ENCODE measurements at places on chromosomes 6 and 20. TPM values are rescaled to one million over a fixed set of nuclear protein-coding genes. Genes with fewer than 3 reads are reported as not detected.

DNA sequence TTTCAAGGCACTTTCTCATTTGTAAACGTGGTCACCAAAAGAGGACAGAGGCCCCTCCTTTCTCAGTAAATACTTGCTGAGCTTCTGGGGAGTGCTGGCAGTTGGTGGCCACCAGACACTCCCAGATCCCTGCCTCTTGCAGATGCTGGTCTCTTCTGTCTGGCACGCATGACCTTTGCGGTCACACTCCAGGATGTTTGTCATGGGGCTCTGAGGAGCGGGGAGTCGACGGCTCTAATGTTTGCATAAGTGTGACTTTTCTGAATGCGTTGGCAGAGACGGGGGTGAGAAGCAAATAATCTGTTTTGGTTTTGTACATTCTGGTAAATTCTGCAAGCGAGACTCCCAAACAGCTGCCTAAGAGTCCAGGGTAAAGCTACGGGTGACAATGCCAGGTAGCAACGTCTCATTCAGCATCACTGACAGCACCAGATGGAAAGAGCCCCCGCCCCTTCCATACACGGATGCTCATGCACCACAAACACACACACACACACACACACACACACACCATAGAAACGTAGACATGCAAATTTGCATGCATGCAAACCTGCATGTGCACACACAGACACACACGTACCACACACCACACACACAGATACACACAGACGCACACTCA lies 101.1 kb downstream of the YTHDF1 start:
- H3K4me3 ChIP-seq: no peak overlapping the region
- DNase-seq: no peak
- no peak overlapping the region for H3K27ac ChIP-seq
- no peaks in the 10 kb centered on the region for H3K4me1 ChIP-seq

GRCh38 chr20:4060064-4060795 lies 44.9 kb upstream of the RNF24 start:
- H3K27me3 ChIP-seq: no peaks in the 10 kb centered on the region
- H3K4me3 ChIP-seq: no peak overlapping the region
- DNase-seq: no peak
- peaks cover 18% of the 10 kb centered on the region for H3K4me1 ChIP-seq
- peak overlapping the region; percentile 22 for H3K27ac ChIP-seq

DNA sequence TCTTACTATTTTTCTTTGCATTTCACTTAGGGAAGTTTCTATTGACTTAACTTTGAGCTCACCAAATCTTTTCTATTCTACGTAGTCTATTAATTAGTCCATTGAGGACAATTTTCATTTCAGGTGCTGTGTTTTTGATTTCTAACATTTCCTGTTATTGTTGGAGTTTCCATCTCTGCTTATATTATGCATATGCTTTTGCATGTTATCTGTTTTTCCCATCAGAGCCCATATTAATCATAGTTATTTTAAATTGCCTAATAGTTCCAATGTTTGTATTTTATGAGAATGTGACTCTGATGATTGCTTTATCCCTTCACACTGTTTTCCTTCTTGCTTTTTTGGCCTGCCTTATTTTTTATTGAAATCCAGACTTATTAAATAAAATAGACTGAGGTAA lies 414.5 kb upstream of the OPRM1 start:
- no peaks in the 10 kb centered on the region for H3K4me1 ChIP-seq
- no peak overlapping the region for H3K4me3 ChIP-seq
- H3K36me3 ChIP-seq: no peaks in the 10 kb centered on the region
- H3K27me3 ChIP-seq: no peaks in the 10 kb centered on the region
- DNase-seq: no peak

- H3K27ac ChIP-seq: no peak overlapping the region
- no peak for DNase-seq
- H3K36me3 ChIP-seq: no peaks in the 10 kb centered on the region
- no peaks in the 10 kb centered on the region for H3K4me1 ChIP-seq
- H3K4me3 ChIP-seq: no peak overlapping the region
Measured at GRCh38 chr6:90677440-90677839, 90.6 kb upstream of the MAP3K7 start.

- DNase-seq: no peak
- H3K36me3 ChIP-seq: no peaks in the 10 kb centered on the region
- H3K4me1 ChIP-seq: no peaks in the 10 kb centered on the region
- no peak overlapping the region for H3K4me3 ChIP-seq
Measured at GRCh38 chr6:152160346-152160745, 352.9 kb downstream of the ESR1 start.

DNA sequence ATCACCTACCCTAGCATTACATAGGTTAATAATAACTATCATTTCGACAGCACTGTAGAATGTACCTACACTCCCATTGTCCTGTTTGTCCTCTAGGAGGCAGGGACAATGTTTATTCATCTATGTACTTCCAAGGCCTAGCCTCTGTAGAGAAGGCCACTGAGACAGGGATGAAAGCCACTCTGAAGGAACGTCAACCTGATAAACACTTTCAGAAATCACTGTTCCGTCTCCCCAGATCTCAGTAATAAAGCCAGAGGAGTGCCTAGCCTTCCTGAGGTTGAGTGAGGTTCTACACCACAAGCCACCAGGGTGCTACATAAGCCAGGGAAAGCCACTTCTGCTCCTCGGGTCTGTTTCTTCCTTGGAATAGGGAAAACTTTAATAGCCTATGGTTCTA lies 44.8 kb downstream of the POPDC3 start:
- H3K27me3 ChIP-seq: peaks cover 32% of the 10 kb centered on the region
- H3K4me1 ChIP-seq: peaks cover 6% of the 10 kb centered on the region
- no peaks in the 10 kb centered on the region for H3K36me3 ChIP-seq
- no peak overlapping the region for H3K27ac ChIP-seq
- peak overlapping the region; percentile 20 for H3K4me3 ChIP-seq
- no peak for DNase-seq

DNA sequence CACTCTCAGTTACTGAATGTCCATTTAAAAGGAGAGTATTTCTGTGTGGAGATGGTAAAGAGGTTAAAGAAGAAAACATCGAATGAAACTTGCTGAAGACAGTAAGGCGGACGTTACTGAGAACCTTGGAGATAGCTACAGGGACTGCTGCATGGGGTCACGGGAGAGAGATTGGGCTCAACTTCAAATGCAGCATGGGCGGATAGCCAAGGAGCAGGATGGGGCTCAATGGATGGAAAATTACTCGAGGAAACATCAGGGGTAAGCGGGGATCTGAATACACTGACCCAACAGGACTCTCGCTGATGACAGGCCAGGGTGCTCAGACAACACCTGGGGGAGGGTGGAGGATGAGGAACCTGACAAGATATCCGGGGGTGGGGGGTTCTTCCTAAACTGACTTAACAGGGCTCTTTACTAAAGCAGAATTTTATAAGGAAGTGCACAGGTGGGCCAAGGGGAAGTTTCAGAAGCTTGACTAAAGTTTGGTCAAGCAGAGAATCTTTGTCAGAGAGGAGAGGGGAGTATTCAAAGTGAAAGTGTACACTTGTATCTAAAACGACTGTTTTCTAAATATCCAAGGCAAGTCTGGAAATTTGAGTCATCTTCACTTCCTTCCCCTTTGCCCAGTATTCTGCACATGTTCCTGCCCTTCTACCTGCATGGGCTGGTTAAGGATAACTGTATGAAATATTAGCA lies 22.8 kb downstream of the ECT2L start:
- H3K4me3 ChIP-seq: no peak overlapping the region
- H3K27me3 ChIP-seq: no peaks in the 10 kb centered on the region
- peak overlapping the region; percentile 90 for H3K27ac ChIP-seq
- DNase-seq: no peak
- no peaks in the 10 kb centered on the region for H3K36me3 ChIP-seq

DNA sequence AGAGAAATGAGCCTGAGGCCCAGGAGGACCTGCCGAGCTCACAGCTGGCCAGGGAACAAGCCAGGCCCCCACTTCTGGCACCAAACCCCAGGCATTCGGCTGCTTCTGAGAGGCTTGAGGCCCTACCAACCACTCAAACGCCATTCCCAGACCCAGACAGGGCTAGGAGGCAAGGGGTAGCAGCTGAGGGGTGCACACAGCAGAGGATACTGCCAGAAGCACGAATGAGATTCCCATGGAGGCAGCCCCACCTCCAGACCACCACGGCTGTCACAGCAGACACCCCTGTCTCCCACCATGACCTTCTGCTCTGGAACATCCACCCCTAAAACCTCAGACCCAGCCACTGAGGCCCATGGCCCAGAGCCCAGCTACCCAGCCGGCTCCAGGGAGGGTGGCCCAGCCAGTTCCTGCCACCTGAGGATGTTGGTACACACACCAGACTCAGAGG lies 36.1 kb downstream of the NTSR1 start:
- H3K4me3 ChIP-seq: no peak overlapping the region
- H3K27me3 ChIP-seq: no peaks in the 10 kb centered on the region
- no peaks in the 10 kb centered on the region for H3K36me3 ChIP-seq
- no peak overlapping the region for H3K27ac ChIP-seq
- no peak for DNase-seq

GRCh38 chr20:3890999-3891929 lies 2.1 kb downstream of the PANK2 start:
- H3K4me3 ChIP-seq: peak overlapping the region; percentile 99
- H3K27me3 ChIP-seq: no peaks in the 10 kb centered on the region
- peaks cover 73% of the 10 kb centered on the region for H3K4me1 ChIP-seq
- no peak for DNase-seq
- no peaks in the 10 kb centered on the region for H3K36me3 ChIP-seq

GRCh38 chr20:40606237-40606636 lies 82.8 kb downstream of the MAFB start:
- no peak overlapping the region for H3K4me3 ChIP-seq
- no peak for DNase-seq
- H3K4me1 ChIP-seq: peaks cover 10% of the 10 kb centered on the region
- no peaks in the 10 kb centered on the region for H3K36me3 ChIP-seq
- no peaks in the 10 kb centered on the region for H3K27me3 ChIP-seq

DNA sequence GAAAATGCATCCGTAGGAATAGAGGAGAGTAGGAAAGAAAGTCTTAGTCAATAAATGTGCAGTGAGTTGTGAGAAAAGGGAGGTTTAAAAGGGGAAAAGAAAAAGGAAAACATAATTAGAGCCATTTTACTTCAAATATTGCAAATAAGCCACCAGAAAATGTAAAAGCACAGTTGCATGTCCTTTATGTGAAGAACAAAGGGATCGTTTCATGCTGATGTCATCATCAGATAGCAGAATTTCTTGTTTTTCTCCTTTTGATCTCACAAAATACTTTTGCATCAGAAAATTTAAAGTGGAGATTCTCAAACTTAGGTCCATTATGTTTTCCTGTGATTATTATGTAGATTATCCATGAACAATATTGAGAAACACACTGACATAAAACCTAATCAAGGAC lies 166.7 kb downstream of the HAO1 start:
- no peak overlapping the region for H3K27ac ChIP-seq
- H3K4me1 ChIP-seq: no peaks in the 10 kb centered on the region
- DNase-seq: no peak
- no peaks in the 10 kb centered on the region for H3K27me3 ChIP-seq
- no peaks in the 10 kb centered on the region for H3K36me3 ChIP-seq

DNA sequence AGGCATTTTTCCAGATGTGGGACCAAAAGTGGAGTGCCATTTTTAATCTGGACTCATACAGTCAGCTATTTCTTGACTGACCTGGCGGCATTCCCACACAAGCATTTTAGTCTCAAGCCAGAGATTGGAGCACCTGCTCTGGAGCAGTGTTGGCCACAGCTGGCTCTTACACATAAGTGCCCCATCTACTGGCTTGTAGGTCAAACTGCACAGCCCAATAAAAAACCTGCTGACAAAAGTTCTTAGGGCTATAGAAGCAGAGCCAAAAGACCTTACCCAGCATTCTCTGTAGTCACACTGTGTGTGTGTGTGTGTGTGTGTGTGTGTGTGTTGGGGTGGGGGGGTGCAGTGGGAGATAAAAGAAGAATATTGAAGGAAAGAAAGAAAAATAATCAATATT lies 38.6 kb upstream of the SENP6 start:
- DNase-seq: no peak
- no peak overlapping the region for H3K27ac ChIP-seq
- H3K4me3 ChIP-seq: no peak overlapping the region
- no peaks in the 10 kb centered on the region for H3K27me3 ChIP-seq
- H3K4me1 ChIP-seq: no peaks in the 10 kb centered on the region
- H3K36me3 ChIP-seq: no peaks in the 10 kb centered on the region

Gene AIF1
- 5.7 TPM for total RNA-seq

Gene ISM1
- 4.5 TPM for total RNA-seq

Gene POFUT1
- total RNA-seq: 17.5 TPM

Gene HLA-DRB5
- not detected for total RNA-seq

Gene FAM110A
- 15.3 TPM for total RNA-seq
